NCI-H146 (cell line): ENCODE measurements at places on chromosomes 6 and 20.

DNA sequence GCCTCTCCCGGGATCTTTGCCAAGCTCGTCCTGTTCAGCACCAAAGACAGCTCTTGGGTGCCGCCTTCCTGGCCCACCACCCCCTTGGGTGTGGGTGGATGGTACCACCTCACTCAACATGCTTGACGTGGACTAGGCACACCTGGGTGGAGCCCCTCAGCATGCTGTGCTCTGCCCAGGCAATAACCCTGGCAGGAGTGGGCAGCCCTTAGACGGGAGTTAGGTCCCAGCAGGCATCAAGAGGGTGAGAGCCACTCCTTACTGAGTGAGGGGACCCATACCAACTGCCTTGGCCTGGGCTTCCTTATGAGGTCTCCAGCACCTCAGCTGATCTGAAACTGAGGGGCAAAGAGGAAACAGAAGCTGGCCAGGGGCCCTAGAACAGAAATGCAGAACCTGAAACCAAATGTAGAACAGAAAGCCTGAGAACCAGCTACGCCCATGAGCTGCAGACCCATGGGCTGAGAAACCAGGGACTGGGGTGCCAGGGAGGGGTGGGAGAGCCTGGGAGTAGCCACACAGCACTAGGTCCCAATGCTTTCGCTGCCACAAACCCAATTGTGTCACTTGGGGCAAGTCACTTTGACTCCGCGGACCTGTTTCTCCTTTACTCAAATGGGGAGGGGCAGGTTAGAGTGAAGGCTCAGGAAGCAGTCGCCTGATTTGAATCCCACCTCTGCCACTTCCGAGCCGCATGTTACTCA is 2.0 kb downstream of the FGD2 start:
- DNase-seq: no peak

GRCh38 chr20:4666001-4666479 is 55.7 kb upstream of the PRND start:
- no peak for DNase-seq

DNA sequence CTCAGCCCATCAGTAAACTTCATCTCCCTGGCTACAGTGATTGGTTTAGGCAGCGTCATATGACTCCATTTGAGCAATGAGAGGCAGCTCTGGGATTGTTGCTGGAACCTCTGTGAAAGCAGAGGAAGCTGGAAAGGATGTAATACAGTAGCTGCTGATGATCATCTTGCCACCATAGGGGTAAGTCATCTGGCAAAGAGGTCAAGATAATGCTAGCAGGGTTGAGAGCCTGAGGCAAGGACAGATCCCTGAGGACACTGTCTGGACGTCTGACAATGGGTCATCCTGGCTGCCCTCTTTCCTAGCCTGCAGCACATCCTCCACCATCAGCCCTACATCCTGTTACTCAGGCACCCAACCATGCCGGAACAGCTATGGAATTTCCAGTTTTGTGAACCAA is 25.5 kb upstream of the FKBP1A start:
- no peak for DNase-seq

GRCh38 chr6:35710241-35710847 is 21.6 kb upstream of the FKBP5 start:
- DNase-seq: no peak

DNA sequence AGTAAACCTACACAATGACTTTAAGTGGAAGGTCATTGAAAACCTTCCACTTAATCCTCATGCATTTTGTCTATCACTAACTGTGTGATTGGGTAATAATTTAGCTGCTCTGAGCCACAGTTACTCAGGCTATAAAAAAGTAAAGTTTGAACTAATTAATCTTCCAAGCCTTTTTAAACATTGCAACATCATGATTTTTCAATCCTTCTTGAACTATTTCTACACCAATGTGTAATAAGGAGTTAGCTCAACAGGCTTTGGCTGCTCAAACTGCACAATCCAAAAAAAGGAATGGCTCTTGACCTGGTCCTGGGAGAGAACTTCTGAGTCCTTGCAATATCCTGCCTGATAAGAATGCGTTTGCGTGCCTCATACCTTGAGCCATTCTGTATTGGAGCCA is 34.8 kb upstream of the FILIP1 start:
- no peak for DNase-seq

DNA sequence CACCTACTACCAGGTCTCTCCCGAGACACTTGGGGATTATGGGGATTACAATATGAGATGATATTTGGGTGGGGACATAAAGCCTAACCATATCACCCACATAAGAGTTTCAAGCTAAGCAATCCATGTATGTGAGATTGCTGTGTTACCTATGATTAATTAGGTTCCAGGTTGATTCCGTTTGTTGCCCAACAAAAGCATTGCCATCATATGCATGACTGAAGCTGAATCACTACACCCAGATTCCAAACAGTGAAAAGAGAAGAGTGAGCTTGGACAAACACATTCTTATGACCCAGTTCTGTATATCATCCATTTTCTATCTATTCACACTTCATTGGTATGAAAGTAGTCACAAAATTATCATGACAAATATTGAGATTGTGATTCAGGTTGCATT is 952.5 kb upstream of the MAN1A1 start:
- DNase-seq: no peak
